MM.1S (cell line): ENCODE measurements at places on chromosomes 6 and 20.
A peak's percentile ranks its signal among the peaks of the same experiment; 100 is the strongest.

GRCh38 chr6:9646342-9647070, 768.4 kb downstream of the TFAP2A start:
- no peaks in the 10 kb centered on the region for H3K36me3 ChIP-seq
- no peaks in the 10 kb centered on the region for H3K4me1 ChIP-seq
- no peak overlapping the region for H3K4me3 ChIP-seq
- H3K27me3 ChIP-seq: no peaks in the 10 kb centered on the region

DNA sequence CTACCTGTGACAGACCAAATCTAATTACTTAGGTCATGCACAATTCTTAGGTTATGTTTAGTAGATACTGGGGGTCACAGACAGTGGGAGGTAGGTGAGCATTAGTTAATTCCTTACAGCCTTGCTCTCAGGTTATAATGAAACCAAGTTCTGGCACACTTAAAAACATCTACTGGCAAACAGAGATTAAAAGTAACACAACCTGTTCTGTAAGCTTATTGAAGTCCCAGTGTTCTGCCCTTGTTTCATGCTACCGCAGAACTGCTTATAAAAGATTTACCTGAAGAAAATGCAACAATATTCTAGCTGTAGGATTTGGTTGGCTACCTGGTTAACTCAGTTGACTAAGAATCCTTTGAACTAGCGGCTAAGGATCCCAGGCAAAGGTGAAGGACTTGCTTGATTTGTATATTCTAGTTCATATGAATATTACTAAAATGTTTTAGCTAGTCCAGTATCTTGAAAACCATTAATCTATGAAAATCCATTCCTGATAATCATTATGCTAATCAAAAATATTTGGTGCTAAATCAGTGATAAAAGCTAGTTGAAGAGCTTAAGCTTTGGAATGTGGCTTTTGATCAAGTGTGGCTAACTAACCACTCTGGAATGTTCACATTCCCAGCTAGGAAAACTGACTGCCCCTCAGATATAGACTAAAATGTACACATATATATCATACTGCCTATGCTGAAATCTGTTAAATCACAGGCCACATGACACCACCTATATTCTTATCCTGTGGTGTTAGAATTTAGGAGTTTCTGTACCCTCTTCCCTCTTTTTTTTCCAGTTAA, 7.2 kb downstream of the PEX3 start:
- no peaks in the 10 kb centered on the region for H3K36me3 ChIP-seq
- no peak overlapping the region for H3K27ac ChIP-seq
- no peaks in the 10 kb centered on the region for H3K4me1 ChIP-seq
- H3K27me3 ChIP-seq: no peaks in the 10 kb centered on the region

GRCh38 chr20:57103146-57103800, 163.2 kb downstream of the BMP7 start:
- H3K27me3 ChIP-seq: peaks cover 41% of the 10 kb centered on the region
- no peak overlapping the region for H3K27ac ChIP-seq
- no peaks in the 10 kb centered on the region for H3K4me1 ChIP-seq
- DNase-seq: no peak
- no peaks in the 10 kb centered on the region for H3K36me3 ChIP-seq

DNA sequence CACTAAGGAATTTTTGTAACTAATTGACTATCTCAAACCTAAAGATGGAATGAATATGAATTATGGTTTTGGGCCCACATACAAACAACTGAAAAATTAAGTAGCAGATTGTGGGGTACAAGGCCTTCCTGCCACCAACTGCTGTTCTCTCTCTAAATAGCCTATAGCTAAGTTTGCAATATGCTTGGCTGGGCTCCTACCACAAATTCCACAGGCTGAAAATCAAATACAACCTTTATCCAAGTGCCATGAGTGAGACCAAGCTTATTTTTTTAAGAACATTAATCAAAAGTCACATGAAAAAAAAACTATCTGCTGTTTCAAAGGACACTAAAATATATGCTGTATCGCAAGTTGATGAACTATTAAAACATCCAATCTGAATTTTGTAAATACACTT, 52.1 kb downstream of the TENT5A start:
- no peaks in the 10 kb centered on the region for H3K36me3 ChIP-seq
- H3K27ac ChIP-seq: no peak overlapping the region
- DNase-seq: no peak
- H3K27me3 ChIP-seq: no peaks in the 10 kb centered on the region
- H3K4me3 ChIP-seq: no peak overlapping the region

- peaks cover 7% of the 10 kb centered on the region; the same call in 1 of the 2 replicates for H3K27me3 ChIP-seq
- DNase-seq: no peak
- no peak overlapping the region for H3K4me3 ChIP-seq
- H3K36me3 ChIP-seq: no peaks in the 10 kb centered on the region
- no peaks in the 10 kb centered on the region for H3K4me1 ChIP-seq
Observed at GRCh38 chr6:168012431-168013249, 15.2 kb downstream of the KIF25 start.

DNA sequence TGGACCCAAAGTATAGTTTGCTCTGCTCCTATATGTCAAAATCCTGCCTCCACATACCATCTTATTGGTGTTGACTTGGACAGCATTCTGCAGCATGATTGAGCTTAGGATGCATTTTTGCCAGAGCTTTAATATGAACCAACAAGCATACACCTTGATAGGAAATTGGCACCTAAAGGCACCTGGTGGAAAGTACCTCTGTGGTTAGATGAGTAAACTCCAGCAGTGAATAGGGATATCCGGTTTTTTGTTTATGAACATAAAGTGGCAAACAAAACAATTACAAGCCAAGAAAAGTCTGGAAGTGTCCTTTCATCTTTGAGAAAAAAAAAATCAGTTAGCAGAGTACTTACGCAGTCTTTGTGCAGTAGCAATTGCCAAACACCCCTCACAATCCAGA, 6.2 kb upstream of the CYP24A1 start:
- H3K27me3 ChIP-seq: no peaks in the 10 kb centered on the region
- no peaks in the 10 kb centered on the region for H3K36me3 ChIP-seq

- H3K27ac ChIP-seq: peak overlapping the region; percentile 99
- no peaks in the 10 kb centered on the region for H3K36me3 ChIP-seq
- H3K4me1 ChIP-seq: peaks cover 12% of the 10 kb centered on the region
- H3K4me3 ChIP-seq: peak overlapping the region; percentile 86
- no peaks in the 10 kb centered on the region for H3K27me3 ChIP-seq
Observed at GRCh38 chr20:10672624-10673127, 1.1 kb downstream of the JAG1 start.

DNA sequence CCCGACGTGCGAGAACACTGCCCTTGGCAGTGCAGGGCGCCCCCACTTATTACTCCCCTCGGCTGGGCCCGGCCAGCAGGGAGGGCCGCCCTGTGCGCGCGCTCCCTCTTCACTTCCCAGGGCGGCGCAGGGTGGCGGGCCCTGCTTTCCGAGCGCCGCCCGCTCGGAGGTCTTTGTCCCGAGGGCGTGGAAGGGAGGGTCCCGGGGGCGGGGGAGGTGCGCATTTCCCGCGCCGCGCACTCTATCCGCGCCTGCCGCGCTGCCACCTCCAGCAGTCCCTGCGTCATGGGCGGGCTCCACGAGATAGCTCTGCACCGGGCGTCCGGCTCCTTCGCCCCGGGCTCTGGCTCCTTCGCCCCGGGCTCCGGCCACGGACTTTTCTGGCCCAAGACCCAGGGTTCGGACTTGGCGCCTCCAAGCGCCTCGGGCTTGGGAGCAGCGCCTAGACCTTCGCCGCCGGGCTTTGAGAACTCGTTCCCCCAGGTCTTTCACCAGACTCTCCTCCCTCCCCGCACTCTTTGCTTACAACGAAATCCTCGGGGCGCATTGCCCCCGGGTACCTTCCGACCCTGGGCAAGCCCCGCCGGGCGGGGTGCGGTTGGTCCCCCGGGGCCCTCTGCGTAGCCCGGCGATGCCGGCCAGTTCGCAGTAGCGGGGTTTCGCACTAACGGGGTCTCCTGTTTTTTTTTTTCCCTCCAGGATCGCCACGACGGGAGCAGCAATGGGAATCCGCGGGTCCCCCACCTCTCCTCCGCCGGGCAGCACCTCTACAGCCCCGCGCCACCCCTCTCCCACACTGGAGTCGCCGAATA, 1.6 kb downstream of the TFAP2C start:
- peaks cover 8% of the 10 kb centered on the region; the same call in 1 of the 2 replicates for H3K27me3 ChIP-seq
- peak overlapping the region; percentile 98 for H3K4me3 ChIP-seq
- no peak for DNase-seq
- no peaks in the 10 kb centered on the region for H3K36me3 ChIP-seq
- no peaks in the 10 kb centered on the region for H3K4me1 ChIP-seq
- no peak overlapping the region for H3K27ac ChIP-seq

GRCh38 chr20:46127396-46128010, 9.4 kb downstream of the CD40 start:
- H3K4me3 ChIP-seq: no peak overlapping the region
- no peak for DNase-seq
- H3K36me3 ChIP-seq: no peaks in the 10 kb centered on the region
- no peaks in the 10 kb centered on the region for H3K4me1 ChIP-seq
- H3K27me3 ChIP-seq: peaks cover 32% of the 10 kb centered on the region
- no peak overlapping the region for H3K27ac ChIP-seq

DNA sequence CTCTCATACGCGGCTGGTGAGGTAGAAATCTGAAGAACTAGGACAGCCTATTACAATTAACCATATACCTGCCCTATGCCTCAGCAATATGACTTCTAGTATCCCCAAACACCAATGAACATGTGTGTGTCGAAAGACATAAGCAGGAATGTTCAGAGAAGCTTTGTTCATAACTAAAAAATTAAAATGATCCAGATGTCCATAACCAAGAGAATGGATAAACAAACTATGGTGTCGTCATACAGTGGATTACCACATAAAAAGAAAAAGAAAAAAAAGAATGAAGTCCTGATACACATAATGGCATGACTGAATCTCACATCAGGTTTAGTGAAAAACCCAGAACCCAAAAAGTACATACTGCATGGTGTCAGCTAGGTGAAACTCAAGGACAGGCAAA, 73.9 kb downstream of the MDN1 start:
- H3K27ac ChIP-seq: no peak overlapping the region
- H3K4me1 ChIP-seq: no peaks in the 10 kb centered on the region
- 0 out of 2 replicates have a peak, but pooled peaks cover 4% of the 10 kb centered on the region for H3K36me3 ChIP-seq
- no peaks in the 10 kb centered on the region for H3K27me3 ChIP-seq
- no peak for DNase-seq

GRCh38 chr6:54813892-54814291, 32.7 kb upstream of the FAM83B start:
- H3K27me3 ChIP-seq: no peaks in the 10 kb centered on the region
- no peak for DNase-seq
- no peak overlapping the region for H3K27ac ChIP-seq
- H3K4me1 ChIP-seq: 0 out of 2 replicates have a peak, but pooled peaks cover 4% of the 10 kb centered on the region
- no peaks in the 10 kb centered on the region for H3K36me3 ChIP-seq
